CD4-positive, alpha-beta T cell treated with Interleukin-10 for 1 hour (primary cell): ENCODE measurements at places on chromosomes 12 and 14.

DNA sequence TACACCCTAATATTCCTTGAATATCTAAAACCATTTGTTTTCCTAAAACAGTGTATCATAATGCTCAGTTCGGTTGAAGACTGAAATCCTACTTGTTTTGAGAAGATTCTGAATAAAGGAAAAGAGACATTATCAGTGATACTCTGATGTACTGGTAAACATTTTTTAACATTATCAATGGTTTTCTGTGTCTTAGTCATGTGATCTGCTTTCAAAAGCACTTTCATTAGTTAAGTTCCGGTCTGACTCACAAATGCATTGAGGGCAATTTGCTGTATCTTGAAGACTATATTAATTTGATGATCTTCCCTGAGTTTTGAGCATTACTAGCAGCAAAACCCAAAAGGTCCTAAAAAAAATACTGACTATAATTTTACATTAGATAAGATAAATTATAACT, 145.6 kb downstream of the PRKD1 start:
- no peak for DNase-seq

DNA sequence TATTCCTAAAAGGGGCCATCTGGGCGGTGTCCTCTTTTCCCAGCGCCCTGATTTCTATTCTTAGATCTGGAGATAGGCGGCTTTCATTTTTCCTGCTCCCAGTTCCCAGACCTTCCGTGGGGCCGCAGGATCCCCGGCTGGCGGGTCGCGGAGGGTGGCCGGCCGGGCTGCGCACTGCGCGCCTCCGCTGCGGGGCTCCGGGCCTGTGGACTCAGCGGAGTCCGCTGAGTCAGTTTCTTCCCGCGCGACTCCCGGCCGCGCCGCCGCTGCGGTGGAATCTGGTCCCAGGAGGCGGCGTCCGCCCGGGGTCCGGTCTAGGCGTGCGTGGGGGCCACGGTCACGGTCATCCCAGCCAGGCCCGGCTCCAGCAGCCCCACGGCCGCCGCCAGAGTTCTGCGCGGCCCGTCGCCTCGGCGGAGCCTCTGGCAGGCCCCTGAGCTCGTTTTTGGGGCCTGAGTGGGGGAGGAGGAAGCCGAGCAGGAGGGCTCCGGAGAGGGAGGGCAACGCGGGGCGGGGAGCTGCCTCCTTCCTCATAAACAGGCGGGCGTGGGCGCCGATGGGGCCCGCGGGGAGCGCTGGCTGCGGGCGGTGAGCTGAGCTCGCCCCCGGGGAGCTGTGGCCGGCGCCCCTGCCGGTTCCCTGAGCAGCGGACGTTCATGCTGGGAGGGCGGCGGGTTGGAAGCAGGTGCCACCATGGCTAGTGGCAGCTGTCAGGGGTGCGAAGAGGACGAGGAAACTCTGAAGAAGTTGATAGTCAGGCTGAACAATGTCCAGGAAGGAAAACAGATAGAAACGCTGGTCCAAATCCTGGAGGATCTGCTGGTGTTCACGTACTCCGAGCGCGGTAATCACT, at the start of gene LRRK2:
Gene LRRK2, plus strand, starts transcription at position 559 of the 853 bp plus-strand sequence. Its CDS starts 135 bp downstream, at position 694.
- peak; percentile 45 for DNase-seq

GRCh38 chr12:99024191-99024590, 379.1 kb downstream of the APAF1 start:
- DNase-seq: no peak

GRCh38 chr14:96514694-96515093, 12.5 kb downstream of the PAPOLA start:
- DNase-seq: no peak

- DNase-seq: peak; percentile 29
Measured at GRCh38 chr12:124391340-124392261, 96.7 kb downstream of the RFLNA start.
